ENCODE measurements at places on chromosomes 7 and 10.

DNA sequence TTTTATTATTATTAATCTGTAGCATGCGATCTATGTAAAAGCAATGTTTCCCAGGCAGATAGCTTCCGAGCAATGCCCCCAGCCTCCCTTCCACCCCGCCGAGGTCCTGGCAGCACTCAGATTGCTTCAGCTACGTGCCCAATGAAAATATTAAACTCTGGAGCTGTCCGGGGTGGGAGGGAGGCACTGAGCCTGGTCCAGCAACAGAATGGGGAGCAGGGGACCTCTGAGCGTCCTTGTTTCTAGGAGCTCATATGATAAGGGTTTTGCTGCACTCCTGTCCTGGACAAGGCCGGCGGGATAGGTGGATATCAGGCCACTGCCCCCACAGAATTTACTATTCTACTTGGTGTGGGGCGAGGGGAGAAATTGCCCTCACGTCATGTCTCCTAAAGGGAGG is 44.5 kb upstream of the CDK1 start:
- DNase-seq, result no peak

- no peak for DNase-seq
Observed at GRCh38 chr7:118949031-118949430, 724.5 kb downstream of the ANKRD7 start.

DNA sequence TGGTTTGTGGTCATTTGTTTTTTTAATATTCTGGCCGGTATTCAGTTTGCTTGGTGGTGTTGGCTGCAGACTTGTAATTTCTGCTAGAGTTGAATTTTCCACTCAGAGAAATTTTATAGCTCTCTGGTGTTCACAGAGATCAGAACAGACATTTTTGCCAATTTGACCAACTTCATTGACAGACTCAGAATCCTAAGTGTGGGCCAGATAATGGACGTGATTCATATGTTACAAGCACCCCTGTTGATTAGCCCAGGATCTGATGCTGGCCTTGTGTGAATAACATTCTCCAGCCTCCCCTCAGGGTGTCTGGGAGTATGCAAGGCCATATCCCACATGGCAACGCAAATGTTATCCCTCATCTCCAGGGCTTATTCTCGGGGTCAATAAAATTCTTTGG is 283.8 kb downstream of the C7orf25 start:
- no peak for DNase-seq

DNA sequence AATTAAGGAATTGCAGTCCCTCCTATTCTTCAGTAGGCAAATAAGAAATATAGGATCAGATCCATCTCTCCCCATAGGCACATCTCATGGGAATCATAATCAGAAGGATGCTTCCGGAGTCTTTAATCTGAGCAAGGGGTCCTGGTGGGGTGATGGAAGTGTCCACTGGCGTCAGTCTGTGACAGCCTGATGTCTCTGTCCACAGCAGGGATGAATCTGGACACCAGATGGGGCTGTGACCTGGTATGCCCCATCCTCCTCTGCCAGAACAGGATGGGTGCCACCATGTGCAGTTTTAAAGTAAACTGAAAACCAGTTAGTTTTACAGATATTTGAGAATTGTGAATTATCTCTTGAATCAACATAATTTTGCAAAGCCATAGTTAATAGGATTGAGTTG is 148.7 kb downstream of the C1GALT1 start:
- no peak for DNase-seq

DNA sequence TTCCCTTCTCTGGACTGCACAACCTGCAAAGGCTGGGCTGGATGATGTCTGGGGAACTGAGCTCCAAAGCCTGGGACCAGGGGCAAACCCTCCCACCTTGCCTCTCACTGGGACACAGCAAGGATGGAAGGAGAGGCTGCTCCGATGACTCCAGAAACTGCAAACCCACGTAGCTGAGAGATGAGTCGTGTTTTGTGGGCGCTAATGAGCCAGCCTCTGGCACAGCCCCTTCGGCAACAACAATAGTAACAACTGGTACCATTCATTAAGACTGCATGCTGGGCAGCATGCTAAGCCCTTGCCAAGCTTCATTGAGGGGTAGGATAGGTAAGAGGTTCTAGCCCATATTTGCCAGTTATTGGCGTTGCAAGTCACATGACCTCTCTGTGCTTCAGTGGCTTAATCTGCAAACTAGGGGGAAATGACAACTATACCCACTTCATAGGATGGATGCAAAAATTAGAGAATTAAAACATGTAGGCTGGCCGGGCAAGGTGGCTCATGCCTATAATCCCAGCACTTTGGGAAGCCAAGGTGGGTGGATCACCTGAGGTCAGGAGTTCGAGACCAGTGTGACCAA is 145.9 kb downstream of the SH3PXD2A start:
- DNase-seq, result peak; percentile 12

GRCh38 chr7:158248816-158249215 is 338.8 kb downstream of the PTPRN2 start:
- DNase-seq, result no peak

DNA sequence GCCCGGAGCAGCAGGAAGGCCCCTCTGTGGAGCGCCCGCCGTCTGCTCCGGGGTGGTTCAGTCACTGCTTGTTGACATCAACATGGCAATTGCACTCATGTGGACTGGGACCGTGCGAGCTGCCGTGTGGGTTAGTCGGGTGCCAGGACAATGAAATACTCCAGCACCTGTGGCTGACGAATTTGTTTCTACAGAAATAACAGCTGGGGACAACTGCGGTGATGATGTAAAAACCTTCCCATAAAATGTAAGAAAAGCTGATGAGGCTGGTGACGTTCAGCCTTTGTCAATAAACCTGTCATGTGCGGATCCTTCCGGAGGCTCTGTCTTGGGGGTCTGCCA is 5.6 kb downstream of the GPER1 start:
- DNase-seq, result no peak

- no peak for DNase-seq
Observed at GRCh38 chr7:126211875-126212274, 1040.9 kb downstream of the GRM8 start.

- DNase-seq, result no peak
Observed at GRCh38 chr10:22670788-22671187, 43.6 kb downstream of the PIP4K2A start.

DNA sequence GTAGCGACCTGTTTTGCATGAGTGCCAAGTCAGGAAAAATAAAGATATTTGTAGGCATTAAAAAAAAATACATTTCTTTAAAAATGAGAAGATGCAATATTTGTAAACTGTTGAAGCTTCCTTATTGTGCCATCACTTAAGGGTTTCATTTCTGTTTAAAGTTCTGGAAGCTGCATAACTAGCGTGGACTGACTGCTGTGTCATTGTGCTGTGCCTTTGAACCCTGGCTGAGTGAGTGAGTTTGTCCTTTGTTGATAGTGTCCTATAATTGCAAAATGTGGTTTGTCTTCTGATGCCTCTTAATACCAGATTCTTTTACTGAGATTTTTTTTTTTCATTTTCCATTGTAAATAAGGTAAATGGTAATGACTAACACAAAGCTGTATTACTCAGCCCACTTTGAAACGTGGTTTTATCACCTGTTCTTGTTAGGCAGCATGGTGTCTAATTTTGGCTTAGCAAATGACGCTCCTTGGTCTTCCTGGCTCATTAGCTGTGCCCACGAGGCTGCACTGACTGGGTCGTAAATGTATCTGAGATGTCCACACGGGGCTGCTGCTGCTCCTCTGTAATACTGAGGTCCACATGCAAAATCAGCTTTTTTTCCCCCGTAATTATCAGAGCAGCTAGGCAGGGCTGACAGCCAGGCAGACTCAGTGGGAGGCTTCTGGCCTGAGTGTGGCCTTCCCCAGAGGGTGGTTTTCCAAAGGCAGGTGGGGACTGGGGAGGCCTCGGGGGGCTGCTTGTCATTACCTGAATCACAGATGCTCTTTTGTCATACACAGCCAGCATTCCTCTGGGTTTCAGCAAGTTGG is 14.8 kb downstream of the ZSCAN25 start:
- no peak for DNase-seq

DNA sequence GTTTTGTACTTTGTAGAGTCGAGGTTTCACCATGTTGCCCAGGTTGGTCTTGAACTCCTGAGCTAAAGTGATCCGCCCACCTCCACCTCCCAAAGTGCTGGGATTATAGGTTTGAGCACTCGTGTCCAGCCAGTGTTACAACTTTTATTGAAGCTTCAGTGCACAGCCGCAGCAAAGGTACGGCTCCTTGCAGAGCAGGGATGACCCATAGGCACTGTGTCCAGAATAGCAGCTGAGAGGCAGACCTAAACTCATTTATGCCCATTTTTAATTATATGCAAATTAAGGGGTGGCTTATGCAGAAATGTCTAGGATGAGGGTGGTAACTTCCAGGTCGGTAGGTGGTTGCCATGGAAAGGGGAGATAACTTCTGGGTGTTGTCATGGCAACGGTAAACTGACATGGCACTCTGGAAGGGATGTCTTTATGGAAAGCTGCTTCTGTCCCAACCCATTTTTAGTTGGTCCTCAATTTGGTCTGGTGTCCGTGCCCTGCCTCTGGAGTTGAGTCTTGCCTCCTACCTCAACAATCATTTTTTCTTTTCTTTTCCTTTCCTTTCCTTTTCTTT is 22.7 kb downstream of the NYAP1 start:
- DNase-seq, result no peak

GRCh38 chr7:140521421-140521820 is 42.1 kb upstream of the MKRN1 start:
- no peak for DNase-seq

GRCh38 chr7:2701832-2702593 is 14.0 kb downstream of the AMZ1 start:
- no peak for DNase-seq

GRCh38 chr7:74063223-74063641 is 20.4 kb upstream of the LIMK1 start:
- no peak for DNase-seq

DNA sequence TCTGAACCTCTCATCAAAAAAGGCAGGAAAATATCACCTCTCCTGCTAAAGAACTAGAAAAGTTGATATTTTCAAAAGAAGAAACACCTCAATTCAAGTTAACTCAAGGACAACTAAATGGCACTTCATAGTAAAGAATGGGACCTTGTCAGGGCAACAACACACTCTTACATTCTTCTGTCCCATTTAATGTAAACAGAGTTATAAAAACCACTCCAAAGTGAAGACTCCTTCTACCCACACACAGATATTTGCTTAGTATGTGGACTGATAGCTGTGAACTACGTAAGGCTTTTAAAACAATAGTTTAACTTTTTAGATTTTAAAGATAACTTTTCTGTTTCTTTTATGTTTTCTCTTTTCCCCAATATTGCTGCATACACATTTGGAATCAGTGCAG is 118.3 kb downstream of the ZNF37A start:
- DNase-seq, result no peak

- DNase-seq, result no peak
Observed at GRCh38 chr10:18099415-18099814, 40.8 kb upstream of the CACNB2 start.

DNA sequence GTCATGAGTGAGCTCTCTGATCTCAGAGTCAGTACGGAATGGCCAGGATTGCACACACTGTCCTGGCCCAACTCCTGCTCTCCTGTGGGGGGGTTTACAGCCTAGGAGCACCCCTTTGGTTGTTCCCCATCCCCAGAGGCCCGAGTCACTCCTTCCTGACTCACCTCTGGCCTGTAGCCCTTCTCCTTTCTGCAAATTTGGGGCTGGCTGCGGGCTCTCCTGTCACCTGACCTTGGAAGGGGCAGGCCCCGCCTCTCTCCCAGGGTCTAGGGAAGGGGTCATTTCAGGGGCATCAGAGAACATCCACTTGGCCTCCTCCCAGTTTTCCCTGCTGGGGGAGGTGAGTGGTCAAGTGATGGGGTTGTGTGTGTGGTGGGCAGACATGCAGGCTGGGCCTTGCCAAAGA is 1.7 kb downstream of the NYAP1 start:
- DNase-seq, result no peak

DNA sequence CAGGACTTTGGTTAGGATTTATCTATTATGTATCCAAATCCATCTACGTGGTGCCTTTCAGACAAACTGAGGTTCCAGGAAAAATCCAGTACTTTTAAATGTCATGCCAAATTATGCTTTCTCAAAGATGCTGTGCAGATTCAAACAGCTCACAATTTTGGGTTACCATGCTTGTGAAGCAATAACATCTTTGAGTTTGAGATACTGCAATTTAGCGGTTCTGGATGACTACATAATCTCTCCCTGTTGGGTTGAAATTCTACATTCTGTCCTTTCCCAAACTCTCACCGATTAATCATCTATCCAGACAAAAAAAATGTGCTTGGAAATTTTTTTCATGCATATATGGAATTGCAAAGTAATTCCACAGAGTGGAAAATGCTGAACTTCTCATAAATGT is 3.5 kb downstream of the RHOBTB1 start:
- no peak for DNase-seq

GRCh38 chr7:38321515-38321944 is 48.1 kb upstream of the TARP start:
- DNase-seq, result no peak

DNA sequence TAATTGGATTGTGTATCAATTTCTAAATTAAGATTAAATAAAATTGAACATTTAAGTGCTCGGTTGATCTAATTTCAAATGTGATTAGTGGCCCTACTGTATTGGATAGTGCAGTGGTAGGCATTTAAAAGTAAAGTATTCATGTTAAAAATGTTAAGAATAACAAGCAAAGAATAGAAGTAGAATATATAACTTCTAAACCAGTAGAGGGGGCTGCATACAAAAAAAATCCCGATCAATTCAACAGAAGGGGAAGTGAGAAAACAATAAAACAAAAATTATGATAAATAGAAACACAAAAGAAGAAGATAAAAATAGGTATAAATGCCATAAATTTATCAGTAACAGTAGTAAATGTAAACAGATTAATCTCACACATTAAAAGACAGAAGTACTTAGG is 24.9 kb upstream of the WDFY4 start:
- DNase-seq, result no peak

- peak; percentile 51 for DNase-seq
Observed at GRCh38 chr10:14571866-14572507, 202.7 kb downstream of the FAM107B start.

GRCh38 chr10:18767981-18768380 is 108.8 kb downstream of the ARL5B start:
- DNase-seq, result no peak

DNA sequence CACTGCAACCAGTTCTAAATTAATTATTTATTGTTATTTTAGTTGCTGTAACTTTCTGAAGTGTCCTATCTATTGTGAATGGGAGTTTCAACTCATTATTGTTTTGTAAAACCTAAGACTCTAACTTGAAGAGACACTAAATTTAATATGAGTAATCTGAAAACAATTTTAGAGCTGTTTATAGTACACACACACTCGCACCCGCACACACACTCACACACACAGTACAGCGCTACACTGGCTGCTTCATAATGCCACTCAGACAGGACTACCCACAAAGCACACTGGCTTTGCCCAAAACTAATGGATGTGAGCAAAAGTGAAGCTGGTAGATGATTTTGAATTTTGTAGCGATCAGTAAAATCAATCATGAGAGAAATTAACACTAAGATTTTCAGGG is 238.9 kb upstream of the ETV1 start:
- no peak for DNase-seq
